Astrocyte (in vitro differentiated cells and primary cell): ENCODE measurements at places on chromosomes 6 and 20.
A peak's percentile ranks its signal among the peaks of the same experiment; 100 is the strongest.

GRCh38 chr20:37484331-37484730 is 36.7 kb upstream of the NNAT start:
- no peak for DNase-seq

GRCh38 chr6:141403827-141404226 is 728.9 kb upstream of the GJE1 start:
- no peak for DNase-seq

DNA sequence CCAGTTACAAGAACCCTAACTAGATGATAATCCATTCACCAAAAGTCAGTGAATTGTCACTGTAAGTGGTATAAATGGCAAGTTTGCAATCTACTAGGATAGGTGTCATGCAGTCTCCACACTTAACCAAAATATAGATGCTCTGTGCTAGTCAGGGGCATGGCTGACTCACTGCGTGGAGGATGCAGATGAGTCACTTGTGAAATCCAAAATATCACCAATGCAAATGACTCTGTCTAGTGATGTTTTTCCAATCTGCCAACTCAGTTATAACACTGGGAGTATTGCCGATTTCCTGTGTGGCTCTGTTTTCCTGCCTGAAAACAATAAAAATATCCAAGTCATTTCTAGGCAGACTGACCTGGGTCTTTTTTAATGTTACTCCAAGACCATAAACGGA is 47.8 kb upstream of the NRSN1 start:
- DNase-seq, result peak; percentile 54

- no peak for DNase-seq
Observed at GRCh38 chr20:36234771-36235320, 1.4 kb upstream of the AAR2 start.

DNA sequence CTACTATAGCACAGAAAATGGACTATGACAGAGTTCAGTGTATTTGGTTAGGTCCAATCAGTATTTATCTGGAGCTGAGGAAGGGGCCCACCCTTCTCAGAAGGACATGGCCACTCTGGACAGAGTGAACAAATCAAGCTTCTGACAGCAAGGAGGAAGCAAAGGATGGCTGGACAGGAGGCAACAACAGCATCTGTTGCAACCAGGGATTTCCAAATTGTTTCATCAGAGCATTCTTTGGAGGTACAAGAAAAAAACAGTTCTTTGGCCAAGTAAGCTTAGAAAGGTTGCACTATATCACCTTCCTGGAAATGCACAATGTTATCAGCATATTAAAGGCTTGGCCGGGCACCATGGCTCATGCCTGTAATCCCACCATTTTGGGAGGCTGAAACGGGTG is 118.7 kb upstream of the SLC22A16 start:
- no peak for DNase-seq
